ENCODE measurements at places on chromosomes 4 and X.
A peak's percentile ranks its signal among the peaks of the same experiment; 100 is the strongest.

GRCh38 chr4:71713611-71714203, 70.2 kb downstream of the GC start:
- H3K4me1 ChIP-seq = no peaks in the 10 kb centered on the region
- no peak overlapping the region for H3K27ac ChIP-seq
- no peak overlapping the region for H3K4me3 ChIP-seq
- H3K27me3 ChIP-seq = no peaks in the 10 kb centered on the region
- H3K36me3 ChIP-seq = no peaks in the 10 kb centered on the region
- DNase-seq = peak; percentile 38

DNA sequence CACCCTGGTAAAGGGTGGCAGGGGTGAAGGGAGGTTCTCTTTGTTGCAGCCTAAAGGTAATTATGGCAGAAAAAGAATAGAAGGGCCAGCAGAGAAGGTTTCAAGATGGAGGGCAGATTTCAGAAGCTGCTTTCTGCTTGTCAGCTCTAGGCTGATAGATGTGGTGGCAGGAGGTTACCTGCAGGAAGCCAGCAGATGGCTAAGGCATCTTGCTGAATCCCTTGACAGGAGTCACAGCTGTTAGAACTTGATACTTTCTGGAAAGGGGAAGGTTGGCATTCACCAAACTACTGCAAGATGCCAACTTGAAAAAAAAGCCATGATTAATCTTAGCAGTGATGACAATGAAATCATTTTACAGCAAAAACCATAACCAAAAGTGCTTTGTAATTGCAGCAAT, 69.5 kb upstream of the CBLL2 start:
- H3K4me3 ChIP-seq = no peak overlapping the region
- H3K27me3 ChIP-seq = no peaks in the 10 kb centered on the region
- H3K36me3 ChIP-seq = no peaks in the 10 kb centered on the region
- no peaks in the 10 kb centered on the region for H3K4me1 ChIP-seq
- H3K27ac ChIP-seq = no peak overlapping the region

DNA sequence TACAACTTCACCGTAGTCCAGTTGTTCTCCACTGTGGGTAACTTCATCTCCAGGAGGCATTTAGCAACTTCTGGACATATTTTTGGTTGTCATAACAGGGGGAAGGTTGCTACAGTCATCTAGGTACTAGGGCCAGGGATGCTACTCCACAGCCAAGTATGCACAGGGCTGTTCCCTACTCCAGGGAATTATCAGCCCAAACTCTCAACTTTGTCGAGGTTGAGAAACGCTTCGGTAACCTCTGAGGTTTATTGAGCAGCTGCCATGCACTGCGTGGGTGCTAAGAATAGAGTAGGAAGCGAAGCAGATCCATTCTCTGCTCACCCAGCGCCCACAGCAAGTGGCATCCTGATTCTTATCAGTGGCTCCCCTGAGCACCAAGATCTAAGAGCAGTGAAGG, 8.2 kb downstream of the FGFBP1 start:
- no peak overlapping the region for H3K4me3 ChIP-seq
- DNase-seq = no peak
- H3K4me1 ChIP-seq = no peaks in the 10 kb centered on the region
- no peak overlapping the region for H3K27ac ChIP-seq
- no peaks in the 10 kb centered on the region for H3K36me3 ChIP-seq
- H3K27me3 ChIP-seq = no peaks in the 10 kb centered on the region

DNA sequence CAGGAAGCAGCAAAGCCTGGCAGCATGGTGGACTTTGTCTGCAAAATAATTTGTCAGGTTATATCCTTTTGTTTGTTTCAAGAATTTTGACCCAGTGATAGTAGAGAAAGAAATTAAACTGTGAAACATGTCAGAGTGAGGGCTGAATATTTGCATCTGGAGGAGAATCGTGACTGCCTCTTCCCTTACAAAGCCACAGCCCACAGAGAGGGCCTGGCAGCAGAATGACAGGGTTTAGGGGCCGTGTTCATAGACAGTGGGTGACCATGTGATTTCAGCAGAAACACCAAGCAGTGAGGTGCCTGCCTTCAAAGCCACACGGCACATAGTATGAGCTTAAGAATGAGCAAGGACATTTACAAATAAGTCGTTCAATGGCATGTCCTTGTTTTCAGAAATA, 24.4 kb upstream of the PLAC8 start:
- no peaks in the 10 kb centered on the region for H3K4me1 ChIP-seq
- no peaks in the 10 kb centered on the region for H3K27me3 ChIP-seq
- H3K4me3 ChIP-seq = no peak overlapping the region
- H3K36me3 ChIP-seq = no peaks in the 10 kb centered on the region
- DNase-seq = no peak

GRCh38 chr4:174260099-174260498, 23.4 kb downstream of the FBXO8 start:
- peak; percentile 67 for DNase-seq
- H3K27me3 ChIP-seq = no peaks in the 10 kb centered on the region
- no peak overlapping the region for H3K27ac ChIP-seq
- H3K36me3 ChIP-seq = no peaks in the 10 kb centered on the region
- H3K4me3 ChIP-seq = no peak overlapping the region

GRCh38 chr4:24472514-24473308, 111.6 kb downstream of the DHX15 start:
- H3K27me3 ChIP-seq = peaks cover 64% of the 10 kb centered on the region
- H3K4me3 ChIP-seq = peak overlapping the region; percentile 49

DNA sequence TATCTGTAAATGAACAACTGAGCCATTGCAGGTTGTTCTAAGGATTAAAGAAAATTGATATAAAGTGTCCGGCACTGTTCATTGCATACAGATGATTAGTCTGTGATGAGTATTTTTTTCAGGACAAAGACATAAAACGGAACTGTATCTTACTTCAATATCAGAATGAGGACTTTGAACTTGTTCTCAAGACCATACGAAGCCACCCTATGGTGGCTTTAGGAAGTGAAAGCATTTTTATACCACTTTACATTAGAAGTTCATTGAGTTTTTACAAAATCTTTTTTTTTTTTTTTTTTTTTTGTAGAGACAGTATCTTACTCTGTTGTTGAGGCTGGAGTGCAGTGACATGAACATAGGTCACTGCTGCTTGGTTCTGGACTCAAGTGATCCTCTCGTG, 45.2 kb upstream of the TRIM2 start:
- DNase-seq = peak; percentile 51
- H3K4me1 ChIP-seq = peaks cover 53% of the 10 kb centered on the region
- no peak overlapping the region for H3K27ac ChIP-seq
- H3K4me3 ChIP-seq = no peak overlapping the region
- H3K27me3 ChIP-seq = no peaks in the 10 kb centered on the region

DNA sequence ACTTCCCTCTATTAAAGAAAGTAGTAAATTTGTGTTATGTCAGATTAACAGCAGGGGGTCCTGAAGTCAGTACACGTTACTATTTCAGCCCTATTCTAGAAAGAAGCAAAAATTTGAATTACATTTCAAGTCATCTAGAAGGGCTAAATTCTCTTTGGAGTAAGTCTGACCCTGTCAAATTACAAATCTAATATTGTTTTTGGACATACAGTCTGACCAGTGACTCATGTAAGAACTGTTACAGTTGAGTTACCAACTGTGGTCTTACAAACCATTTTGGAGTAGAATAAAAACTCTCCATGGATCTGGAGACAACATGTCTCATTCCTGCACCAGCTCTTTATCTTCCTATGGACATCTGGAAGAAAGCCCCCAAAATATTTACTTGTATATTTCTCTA, 36.0 kb upstream of the GYPA start:
- no peaks in the 10 kb centered on the region for H3K27me3 ChIP-seq
- H3K36me3 ChIP-seq = no peaks in the 10 kb centered on the region
- no peak overlapping the region for H3K27ac ChIP-seq
- peak; percentile 10 for DNase-seq
- peaks cover 5% of the 10 kb centered on the region for H3K4me1 ChIP-seq
- no peak overlapping the region for H3K4me3 ChIP-seq

- no peak overlapping the region for H3K27ac ChIP-seq
- no peak overlapping the region for H3K4me3 ChIP-seq
- no peaks in the 10 kb centered on the region for H3K27me3 ChIP-seq
- no peaks in the 10 kb centered on the region for H3K36me3 ChIP-seq
Measured at GRCh38 chr4:139749338-139749737, 83.7 kb downstream of the MGST2 start.

GRCh38 chr4:187665086-187665485, 330.5 kb upstream of the ZFP42 start:
- peak; percentile 6 for DNase-seq
- no peaks in the 10 kb centered on the region for H3K27me3 ChIP-seq
- no peak overlapping the region for H3K27ac ChIP-seq
- no peak overlapping the region for H3K4me3 ChIP-seq
- H3K4me1 ChIP-seq = peaks cover 13% of the 10 kb centered on the region

DNA sequence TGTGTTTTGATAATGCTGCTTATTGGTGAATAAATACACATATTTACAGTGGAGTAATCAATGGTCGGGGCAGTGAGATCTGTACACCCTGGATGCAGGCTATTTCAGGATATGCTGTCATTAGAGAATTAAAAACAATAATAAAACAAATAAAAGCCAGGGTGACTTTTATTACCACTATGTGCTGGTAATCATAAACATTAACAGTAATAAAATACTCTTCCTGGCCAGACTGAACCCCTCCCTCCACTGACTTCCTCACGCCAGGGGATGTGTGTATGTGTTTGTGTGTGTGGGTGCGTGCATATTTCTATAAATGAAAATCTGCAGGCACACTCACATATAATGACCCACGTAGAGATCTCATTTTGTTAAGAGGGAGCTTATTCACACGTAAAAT, 98.0 kb upstream of the MAP9 start:
- no peaks in the 10 kb centered on the region for H3K27me3 ChIP-seq
- H3K36me3 ChIP-seq = no peaks in the 10 kb centered on the region
- no peak overlapping the region for H3K27ac ChIP-seq
- H3K4me3 ChIP-seq = no peak overlapping the region
- no peaks in the 10 kb centered on the region for H3K4me1 ChIP-seq

DNA sequence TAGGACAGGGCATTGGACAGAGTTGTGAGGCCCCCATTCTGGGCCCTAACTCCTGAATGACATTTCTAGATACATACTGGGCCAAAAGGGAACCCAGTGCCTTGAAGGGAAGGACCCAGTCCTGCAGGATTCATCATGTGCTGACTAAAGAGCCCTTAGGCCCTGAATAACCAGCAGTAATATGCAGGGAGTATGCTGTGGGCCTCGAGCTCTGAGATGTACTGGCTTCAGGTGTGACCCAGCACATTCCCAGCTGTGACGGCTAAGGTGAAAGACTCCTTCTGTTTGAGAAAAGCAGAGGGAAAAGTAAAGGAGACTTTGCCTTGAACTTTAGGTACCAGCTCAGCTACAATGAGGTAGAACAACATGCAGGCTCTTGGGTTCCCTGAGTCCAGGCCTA, 138.2 kb upstream of the HUWE1 start:
- H3K4me3 ChIP-seq = no peak overlapping the region
- no peaks in the 10 kb centered on the region for H3K4me1 ChIP-seq
- no peaks in the 10 kb centered on the region for H3K27me3 ChIP-seq
- H3K36me3 ChIP-seq = no peaks in the 10 kb centered on the region
- DNase-seq = no peak
- H3K27ac ChIP-seq = no peak overlapping the region

- H3K4me3 ChIP-seq = no peak overlapping the region
- H3K27me3 ChIP-seq = no peaks in the 10 kb centered on the region
- no peaks in the 10 kb centered on the region for H3K4me1 ChIP-seq
- H3K36me3 ChIP-seq = no peaks in the 10 kb centered on the region
- DNase-seq = peak; percentile 67
Measured at GRCh38 chrX:38052096-38052495, 45.7 kb downstream of the SYTL5 start.

DNA sequence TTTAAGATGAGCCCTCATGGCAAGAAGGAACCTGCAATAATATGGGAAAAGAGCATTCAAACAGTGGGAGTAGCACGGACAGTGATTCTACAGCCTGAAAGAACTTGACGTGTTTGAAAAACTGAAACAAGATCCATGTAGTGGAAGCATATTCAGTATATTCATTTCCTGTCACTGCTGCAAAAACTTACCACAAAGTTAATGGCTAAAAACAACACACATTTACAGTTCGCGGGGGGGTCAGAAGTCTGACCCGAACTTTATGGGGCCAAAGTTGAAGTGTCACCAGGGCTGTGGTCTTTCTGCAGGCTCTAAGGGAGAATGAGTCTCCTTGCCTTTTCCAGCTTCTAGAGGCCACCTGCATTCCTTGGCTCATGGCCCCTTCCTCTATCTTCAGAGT, 52.6 kb upstream of the ARX start:
- peaks cover 58% of the 10 kb centered on the region for H3K4me1 ChIP-seq
- no peak for DNase-seq
- no peak overlapping the region for H3K4me3 ChIP-seq
- H3K36me3 ChIP-seq = no peaks in the 10 kb centered on the region
- peak overlapping the region; percentile 97 for H3K27ac ChIP-seq
- H3K27me3 ChIP-seq = no peaks in the 10 kb centered on the region

DNA sequence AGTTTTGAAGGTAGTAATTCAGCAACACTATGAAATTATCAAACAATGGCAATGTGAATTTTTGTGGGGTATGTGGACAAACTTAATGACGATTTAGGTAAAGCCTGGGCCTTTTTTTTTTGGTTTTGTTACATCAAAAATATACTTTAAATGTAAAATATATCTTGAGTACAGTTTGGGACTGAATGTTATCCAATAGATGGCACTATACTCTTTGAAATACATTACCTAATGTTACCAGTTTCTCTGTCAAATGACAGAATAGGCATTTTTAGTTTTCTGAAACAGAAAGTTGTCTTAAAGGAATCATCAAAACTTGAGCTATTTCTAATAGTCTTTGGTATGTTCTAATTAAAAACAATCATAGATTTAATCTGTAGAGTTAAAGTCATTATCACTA, 1651.9 kb downstream of the C4orf33 start:
- no peak overlapping the region for H3K27ac ChIP-seq
- no peak overlapping the region for H3K4me3 ChIP-seq
- no peaks in the 10 kb centered on the region for H3K27me3 ChIP-seq
- H3K4me1 ChIP-seq = no peaks in the 10 kb centered on the region
- H3K36me3 ChIP-seq = no peaks in the 10 kb centered on the region
- peak; percentile 29 for DNase-seq

DNA sequence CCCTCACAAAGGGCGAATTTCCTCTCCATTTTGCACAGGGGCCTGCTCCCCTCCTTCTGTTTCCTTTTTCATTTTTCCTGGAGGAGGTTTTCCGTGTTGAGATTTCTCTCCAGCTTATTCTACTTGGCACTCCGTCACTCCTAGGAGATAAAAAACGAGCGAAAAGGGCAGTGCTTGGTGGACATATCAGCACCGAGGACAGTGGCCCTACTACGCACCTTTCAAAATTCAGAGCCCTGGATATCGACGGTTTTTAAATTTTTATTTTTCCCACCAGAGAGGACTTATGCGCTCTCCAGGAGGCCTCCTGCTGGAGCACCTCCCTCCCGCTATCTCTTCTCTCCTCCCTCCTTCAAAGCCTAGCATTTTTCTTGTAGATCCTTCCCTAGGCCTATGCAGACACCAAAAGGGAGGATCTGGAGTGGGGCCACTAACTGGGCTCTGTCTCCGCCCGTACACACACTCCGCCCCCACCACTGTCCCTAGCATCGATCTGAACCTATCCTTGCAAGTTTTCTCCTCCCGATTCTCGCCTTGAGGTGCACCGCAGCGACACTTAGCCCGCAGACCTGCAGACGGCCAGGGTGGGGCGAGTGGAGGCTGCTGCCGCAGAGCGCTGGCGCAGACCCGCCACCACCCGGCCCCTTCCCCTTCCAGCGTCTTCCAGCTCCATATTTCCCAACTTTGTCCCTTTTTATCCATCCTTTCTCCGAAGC, 8.5 kb upstream of the TCEAL9 start:
- DNase-seq = no peak
- no peaks in the 10 kb centered on the region for H3K4me1 ChIP-seq

- no peaks in the 10 kb centered on the region for H3K4me1 ChIP-seq
- H3K36me3 ChIP-seq = no peaks in the 10 kb centered on the region
- H3K4me3 ChIP-seq = no peak overlapping the region
- no peak for DNase-seq
- H3K27me3 ChIP-seq = no peaks in the 10 kb centered on the region
Measured at GRCh38 chr4:148975464-148975863, 533.2 kb upstream of the NR3C2 start.

All from A673 (cell line).